ENCODE measurements at places on chromosomes 6 and 20. TPM values are rescaled to one million over a fixed set of nuclear protein-coding genes. Genes with fewer than 3 reads are reported as not detected.

DNA sequence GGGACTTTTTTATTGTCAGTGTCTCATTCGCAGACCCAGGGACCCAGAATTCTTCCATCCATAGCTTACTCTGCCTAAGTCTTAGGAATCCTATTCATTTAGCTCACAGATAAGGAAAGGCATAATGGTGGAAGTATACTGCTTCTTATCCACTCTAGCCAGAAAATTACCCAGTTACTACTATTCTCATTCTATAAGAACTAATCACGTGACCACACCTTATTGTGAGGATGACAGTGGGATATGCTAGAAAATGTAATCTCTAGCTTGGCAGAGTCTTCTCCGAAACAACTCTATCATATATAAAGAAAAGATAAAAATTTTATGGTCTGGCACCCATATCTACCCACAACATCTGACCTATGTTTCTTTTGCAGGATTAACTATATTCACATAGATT, 21.2 kb downstream of the TFAP2D start:
- no peaks in the 10 kb centered on the region for H3K4me1 ChIP-seq
- DNase-seq = no peak
- H3K27ac ChIP-seq = no peak overlapping the region
- no peaks in the 10 kb centered on the region for H3K27me3 ChIP-seq
- no peaks in the 10 kb centered on the region for H3K36me3 ChIP-seq

DNA sequence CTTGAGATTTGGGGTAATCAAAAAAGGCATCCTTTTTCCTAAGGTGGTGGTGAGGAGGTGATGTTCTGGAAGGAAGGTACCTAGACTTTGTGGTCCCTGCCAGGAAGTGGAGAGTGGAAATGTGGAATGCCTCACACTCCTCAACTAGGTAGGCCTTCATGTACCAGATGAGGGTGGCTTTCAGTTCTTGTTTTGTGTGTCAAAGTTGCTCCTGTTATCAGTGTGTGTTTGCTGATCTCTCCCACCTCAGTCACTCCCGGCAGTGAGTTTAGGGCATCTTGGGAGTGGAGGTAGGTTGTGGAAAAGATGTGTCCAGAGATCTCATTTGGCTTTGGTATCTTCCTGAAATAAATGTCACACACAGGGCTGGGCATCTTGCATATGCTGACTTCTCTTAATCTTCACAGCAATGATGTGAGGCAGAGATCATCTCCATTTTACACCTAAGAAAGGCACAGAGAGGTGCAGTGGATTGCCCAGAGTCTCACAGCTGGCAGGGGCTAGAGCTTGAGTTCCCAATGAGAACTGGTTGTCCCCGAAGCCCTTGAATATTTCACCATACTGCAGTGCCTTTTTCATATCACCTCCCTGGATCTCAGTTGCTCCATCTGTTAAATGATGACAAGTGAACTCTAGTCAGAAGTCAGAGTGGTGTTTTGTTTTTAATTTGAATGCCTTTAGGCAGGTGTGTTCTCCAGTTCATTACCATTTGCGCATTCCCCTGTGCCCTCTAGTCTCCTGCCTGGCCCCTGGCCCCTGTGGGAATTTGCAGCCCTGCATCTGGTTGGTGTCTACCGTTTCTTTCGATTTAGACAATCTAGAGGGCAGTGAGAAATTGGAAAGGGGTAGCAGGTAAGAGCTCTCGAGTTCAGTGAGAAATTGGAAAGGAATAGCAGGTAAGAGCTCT, 2.9 kb downstream of the PKIG start:
- H3K27ac ChIP-seq = no peak overlapping the region
- no peak overlapping the region for H3K4me3 ChIP-seq
- no peak for DNase-seq
- H3K27me3 ChIP-seq = no peaks in the 10 kb centered on the region
- H3K4me1 ChIP-seq = peaks cover 7% of the 10 kb centered on the region

DNA sequence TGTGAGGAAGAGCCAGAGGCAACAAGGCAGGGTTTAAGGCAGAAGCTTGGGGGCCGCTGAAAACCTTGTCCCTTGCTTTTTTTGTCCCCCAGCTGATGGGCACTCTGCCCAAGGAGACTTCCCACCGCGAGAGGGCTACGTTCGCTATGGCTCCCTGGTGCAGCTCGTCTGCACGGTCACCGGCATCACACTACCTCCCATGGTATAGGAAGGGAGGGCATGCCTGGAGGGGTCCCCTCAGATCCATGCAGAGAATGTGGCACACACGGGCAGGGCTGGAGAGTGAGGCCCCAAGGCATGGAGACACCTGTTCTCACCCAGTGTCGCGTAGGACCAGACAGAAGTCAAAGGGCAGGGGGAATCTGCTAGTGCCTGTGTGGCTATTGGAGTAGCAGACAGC, 5.8 kb upstream of the MATN4 start:
- no peak overlapping the region for H3K4me3 ChIP-seq
- H3K27ac ChIP-seq = no peak overlapping the region
- DNase-seq = no peak

Gene DEF6
- total RNA-seq = 40.4 TPM

Gene SRMS
- 3.2 TPM for total RNA-seq

- H3K27ac ChIP-seq = no peak overlapping the region
- no peak overlapping the region for H3K4me3 ChIP-seq
- no peaks in the 10 kb centered on the region for H3K4me1 ChIP-seq
- H3K27me3 ChIP-seq = peaks cover 25% of the 10 kb centered on the region
- DNase-seq = no peak
- H3K36me3 ChIP-seq = no peaks in the 10 kb centered on the region
Measured at GRCh38 chr20:40582531-40582930, 106.5 kb downstream of the MAFB start.

Gene CALHM6
- not detected for total RNA-seq
